ENCODE measurements at places on chromosomes 5 and 9.

DNA sequence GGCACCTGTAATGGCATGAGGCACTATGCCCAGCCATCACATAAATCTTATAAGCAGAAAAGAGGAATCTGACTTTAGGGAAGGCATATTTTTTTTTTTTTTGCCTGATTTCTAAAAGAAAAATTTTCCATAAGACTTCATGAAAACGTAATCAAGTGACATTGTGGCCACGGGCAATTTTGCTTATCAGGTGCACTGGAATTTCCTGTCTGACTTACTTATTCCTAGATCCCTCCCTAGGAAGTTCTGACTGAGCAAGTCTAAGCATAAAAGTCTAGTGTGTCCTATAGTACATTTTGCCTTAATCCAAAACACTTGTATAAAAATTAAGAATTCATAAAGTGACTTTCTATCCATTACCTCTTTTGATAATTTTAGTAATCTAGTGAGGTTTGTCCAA lies 12.5 kb downstream of the C5orf46 start:
- DNase-seq, result no peak

DNA sequence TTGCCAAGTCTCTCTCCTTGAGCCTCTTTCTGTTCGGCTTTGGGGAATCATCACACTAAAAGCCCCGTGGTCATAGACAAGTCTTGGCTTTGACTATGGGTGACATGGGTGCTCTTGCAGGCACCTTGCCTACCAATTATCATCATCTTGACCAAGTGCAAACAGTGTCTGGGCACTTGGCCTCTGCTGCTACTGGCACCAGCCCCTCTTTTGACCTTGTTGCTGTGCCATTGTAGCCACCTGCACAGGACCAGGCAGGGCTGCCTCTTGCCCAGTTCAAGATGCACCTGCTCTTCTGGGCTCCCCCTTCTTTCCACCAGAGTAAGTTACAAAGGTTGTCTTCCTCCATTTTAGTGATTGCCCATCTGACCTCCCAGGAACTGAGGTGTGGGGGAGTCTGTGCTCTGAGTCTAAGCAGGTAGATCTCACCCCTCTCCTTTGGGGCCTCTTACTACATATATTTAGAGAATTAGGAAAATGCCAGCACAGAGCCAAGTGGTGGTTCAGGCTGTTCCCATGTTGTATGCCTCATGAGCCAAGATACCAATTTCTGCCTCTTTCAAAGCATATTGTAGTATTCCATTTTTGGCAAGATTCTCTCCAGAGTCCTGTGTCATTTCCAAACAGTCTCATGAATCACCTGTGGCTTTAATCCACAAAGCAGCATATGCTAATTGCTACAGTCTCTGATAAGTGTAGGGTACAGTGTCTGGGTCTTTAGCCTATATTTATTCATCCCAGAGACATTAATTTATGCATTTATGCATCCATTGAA lies 142.9 kb upstream of the DAP start:
- no peak for DNase-seq

DNA sequence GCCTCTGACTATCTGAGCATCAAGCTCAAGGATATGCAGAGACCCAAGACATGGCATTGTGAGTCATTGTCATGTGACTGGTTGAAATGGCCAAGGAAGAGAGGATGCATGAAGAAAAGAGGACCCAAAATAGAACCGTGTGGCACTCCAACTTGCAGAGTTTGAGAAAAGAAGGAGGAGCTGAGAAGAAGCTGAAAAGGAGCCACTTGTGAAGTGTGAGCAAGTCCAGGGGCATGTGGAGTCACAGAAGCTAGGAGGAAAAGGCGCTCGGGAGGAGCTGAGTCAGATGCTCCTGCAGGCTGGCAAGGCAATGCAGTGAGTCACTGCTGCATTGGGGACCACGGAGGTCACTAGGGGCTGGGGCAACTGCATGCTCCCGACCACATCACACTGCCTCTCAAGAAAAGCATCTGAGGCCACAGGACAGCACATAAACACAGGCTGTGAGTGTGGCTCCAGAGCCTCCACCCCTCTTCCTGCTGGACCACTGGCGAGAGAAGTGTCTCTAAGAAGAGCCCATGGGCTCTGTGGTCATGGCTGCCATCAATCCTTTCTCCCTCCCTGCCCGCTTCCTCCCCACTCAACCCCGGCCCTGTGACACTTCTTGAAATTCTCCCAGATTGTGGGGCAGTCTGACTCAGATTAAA lies 197.6 kb downstream of the DRD1 start:
- DNase-seq, result no peak

DNA sequence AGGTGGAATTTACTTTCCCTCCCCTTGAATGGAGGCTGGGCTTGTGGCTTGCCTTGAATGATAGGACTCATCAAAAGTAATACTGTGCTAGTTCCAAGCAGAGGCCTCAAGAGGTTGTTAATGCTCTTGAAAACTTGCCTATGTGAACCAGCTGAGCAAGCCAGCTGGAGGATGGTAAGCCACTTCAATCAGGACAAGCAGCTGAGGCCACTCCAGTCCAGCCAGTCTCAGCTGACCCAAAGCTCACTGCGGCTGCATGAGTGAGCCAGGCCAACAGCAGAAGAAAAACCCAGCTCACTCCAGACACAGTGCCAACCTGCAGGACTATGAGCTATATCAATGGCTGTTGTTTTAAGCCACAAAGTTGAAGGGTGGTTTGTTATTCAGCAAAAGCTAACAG lies 182.8 kb downstream of the MCTP1 start:
- no peak for DNase-seq

- DNase-seq, result no peak
These were observed 188.5 kb upstream of the RASA1 start for GRCh38 chr5:87079219-87079618.

- DNase-seq, result no peak
These were observed 44.9 kb upstream of the ADAMTSL1 start for GRCh38 chr9:18429070-18429469.

- DNase-seq, result no peak
These were observed 49.6 kb upstream of the ITGA1 start for GRCh38 chr5:52738095-52738506.

- DNase-seq, result no peak
These were observed 60.2 kb downstream of the SECISBP2 start for GRCh38 chr9:89378541-89378940.

DNA sequence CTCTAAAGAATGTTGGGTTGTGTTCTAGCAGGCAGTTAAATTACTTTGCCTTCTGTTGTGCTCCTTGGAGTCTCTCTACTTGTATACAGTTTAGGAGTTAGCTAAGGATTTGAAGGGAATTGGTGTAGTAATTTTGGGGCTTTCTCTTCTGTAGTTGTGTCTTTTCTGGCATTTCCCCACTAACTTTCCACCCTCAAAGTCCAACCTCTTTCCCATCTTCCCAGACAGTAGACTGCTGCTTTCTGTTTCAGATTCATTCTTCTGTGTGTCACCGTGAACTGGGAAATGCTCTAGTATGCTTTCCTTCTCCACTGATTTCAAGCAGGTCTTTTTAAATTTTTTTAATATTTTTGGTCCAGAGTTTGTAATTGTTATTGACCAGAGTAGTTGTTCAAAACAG lies 4.5 kb upstream of the ANGPTL2 start:
- no peak for DNase-seq

GRCh38 chr9:122609804-122610203 lies 4.7 kb upstream of the OR1Q1 start:
- DNase-seq, result no peak

- no peak for DNase-seq
These were observed 488.5 kb downstream of the NR2F1-AS1 start for GRCh38 chr5:93092349-93093105.

GRCh38 chr5:93395971-93396379 lies 185.0 kb downstream of the NR2F1-AS1 start:
- no peak for DNase-seq

DNA sequence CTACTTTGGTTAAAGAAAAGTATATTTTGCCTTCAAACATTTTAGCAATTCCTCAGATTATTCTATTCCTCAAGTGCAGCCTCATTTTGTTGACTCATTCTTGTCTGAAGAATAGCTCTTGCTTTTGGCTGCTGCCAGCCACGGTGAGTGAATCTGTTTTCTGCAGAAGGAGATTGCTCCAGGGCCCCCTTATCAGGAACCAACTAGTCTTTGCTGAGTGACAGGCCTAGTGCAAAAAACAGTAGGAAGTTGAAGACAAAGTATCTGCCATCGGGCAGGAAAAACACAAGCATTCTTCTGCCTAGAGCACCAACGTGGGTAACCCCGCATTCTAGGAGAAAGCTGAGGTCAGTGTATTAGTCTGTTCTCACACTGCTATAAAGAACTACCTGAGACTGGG lies 42.3 kb downstream of the ZNF883 start:
- DNase-seq, result no peak

DNA sequence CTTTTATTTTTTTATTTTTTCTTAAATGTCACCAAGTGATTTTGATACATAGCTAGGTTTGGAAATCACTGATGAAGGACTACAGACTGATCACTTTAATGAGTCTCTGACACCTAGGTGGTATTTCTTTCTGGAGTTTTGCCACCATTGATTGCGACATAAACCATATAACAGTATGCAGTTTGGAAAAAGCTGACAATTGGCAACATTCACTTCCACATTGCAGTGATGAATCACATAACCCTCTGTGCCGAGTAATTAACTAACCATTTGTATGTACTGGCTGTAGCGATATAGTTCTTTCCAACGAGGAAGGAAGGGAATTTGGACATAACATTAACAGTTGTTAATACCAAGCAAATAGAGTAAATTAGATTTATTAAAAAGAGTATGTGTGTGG lies 222.9 kb upstream of the EFNA5 start:
- DNase-seq, result no peak

DNA sequence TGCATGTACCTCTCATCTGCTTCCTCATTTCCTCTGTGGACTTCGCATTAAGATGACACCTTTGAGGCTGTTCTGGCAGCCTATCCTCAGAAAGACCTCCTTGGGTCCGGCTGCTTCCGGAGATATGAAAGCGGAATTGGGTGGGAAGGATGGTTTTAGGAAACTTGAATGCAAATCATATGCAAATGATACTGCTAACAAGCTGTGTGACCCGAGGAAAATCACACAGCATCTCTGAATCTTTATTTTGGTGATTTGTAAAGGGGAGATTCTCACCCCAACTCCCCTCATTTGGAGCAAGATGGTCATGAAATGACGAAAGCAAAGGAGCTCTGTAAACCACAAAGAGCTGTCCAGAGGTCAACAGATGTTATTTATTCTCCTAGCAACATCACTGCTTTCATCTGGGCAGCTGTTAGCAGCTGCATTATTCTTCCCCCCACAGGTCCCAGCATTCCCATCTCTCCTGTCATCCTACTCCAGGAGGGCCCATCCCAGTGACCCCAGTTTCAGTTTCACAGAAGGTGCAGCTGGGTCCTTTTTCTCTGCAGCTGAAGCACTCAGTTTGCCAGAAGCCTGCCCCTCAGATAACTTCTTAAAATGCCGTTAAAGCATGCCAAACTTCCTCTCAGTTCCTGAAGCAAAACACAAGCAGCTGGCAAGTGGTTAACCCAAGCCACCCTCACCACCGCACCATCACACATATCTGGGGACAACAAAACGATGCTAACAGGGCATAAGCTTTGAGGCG lies 269.5 kb downstream of the SEC61B start:
- no peak for DNase-seq

DNA sequence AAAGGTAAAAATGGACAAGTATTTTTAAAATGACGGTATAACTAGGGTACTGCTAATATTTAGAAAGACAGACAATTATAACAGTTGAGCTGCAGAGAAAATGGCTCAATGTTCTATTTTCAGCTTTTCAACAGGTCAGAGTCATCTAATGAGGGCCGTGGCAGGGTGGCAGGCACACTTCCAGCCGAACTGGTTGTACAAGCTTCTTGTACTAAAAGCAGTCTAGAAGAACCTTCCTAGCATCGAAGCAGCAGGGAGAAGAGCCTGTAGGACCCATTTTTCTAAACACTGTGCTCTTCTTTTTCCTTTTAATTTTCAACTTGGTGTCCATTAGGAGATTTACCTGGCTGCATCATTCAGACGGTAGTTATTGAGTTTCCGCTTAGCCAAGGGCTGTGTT lies 85.6 kb downstream of the SLC28A3 start:
- DNase-seq, result no peak

GRCh38 chr5:88656221-88656950 lies 226.6 kb downstream of the MEF2C start:
- DNase-seq, result no peak

GRCh38 chr5:130759061-130759460 lies 406.0 kb downstream of the HINT1 start:
- DNase-seq, result no peak

- no peak for DNase-seq
These were observed 5.8 kb upstream of the SNAPC3 start for GRCh38 chr9:15416880-15417279.

DNA sequence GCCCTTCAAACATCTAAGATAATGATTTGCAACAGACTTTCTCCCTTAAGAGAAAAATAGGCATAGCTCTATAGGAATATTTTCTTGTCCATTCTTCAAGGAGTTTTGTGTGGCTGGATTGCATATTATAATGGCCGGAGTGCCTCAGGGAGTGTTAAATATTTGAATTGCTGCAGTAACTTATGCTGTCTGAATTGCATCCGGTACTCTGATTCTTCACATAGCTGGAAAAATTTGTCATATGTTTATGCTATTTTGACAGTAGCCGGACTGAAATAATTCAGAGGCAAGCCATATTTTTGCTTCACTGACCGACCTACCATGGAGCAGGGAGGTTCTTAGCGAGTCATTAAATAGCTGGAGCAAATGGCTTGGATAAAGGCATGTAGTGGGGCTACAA lies 621.0 kb downstream of the ACTL7B start:
- no peak for DNase-seq

DNA sequence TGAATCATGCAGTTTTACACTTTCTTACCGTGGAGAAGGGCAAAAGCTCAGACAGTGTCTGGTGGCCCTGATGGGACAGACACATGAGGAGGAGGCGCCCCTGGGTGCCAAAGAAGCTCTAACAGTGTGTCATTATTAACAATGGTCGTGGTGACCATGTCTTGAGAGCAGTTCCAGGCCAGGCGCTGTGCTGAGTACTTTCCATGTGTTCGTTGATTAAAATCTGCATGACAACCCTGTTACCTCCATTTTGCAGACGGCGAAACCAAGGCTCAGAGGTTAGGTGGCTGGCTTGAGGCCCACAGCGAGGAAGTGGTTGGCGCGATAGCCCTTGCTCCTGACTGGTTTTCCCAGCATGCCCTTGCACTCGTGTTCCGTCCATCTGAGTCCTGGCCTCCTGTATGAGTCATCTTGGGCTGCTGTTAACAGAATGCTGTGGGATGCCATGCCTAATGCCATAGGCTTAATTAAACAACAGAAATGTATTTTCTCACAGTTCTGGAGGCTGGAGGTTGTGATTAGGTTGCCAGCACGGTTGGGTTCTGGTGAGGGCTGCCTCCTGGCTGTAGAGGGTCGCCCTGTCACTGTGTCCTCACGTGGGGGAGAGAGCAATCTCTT lies 92.0 kb downstream of the AMBP start:
- no peak for DNase-seq

- DNase-seq, result no peak
These were observed 19.4 kb downstream of the GARNL3 start for GRCh38 chr9:127283917-127284497.

- no peak for DNase-seq
These were observed 24.8 kb downstream of the EQTN start for GRCh38 chr9:27272103-27272502.

GRCh38 chr5:31392061-31392460 lies 139.8 kb downstream of the DROSHA start:
- DNase-seq, result no peak

- DNase-seq, result peak; percentile 81
These were observed 1.0 kb upstream of the RXRA start for GRCh38 chr9:134325096-134325812.

Measured in right forelimb (tissue), 1 donor.